ENCODE measurements at places on chromosomes 7 and 10. TPM values are rescaled to one million over a fixed set of nuclear protein-coding genes. Genes with fewer than 3 reads are reported as not detected.
A peak's percentile ranks its signal among the peaks of the same experiment; 100 is the strongest.

DNA sequence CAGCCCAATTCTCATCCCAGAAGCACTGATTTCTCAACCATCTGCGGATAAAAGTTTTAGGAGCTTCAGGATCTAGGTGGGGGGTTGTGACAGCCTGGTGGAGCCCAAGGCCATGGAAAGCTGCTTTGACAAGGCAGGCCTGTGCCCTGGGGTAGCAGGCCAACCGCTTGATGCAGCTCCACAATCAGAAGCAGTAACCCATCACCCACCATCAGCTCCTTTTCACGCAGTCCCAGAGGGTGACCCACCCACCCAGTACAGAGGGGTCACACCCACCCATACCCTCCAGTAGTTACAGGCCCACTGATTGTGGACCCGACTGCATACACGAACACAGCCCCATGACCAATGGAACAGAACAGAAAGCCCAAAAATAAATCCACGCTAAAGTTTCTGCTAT lies 253.9 kb downstream of the AHR start:
- DNase-seq: no peak

- no peak for DNase-seq
Observed at GRCh38 chr10:97549587-97550322, 22.8 kb upstream of the ANKRD2 start.

DNA sequence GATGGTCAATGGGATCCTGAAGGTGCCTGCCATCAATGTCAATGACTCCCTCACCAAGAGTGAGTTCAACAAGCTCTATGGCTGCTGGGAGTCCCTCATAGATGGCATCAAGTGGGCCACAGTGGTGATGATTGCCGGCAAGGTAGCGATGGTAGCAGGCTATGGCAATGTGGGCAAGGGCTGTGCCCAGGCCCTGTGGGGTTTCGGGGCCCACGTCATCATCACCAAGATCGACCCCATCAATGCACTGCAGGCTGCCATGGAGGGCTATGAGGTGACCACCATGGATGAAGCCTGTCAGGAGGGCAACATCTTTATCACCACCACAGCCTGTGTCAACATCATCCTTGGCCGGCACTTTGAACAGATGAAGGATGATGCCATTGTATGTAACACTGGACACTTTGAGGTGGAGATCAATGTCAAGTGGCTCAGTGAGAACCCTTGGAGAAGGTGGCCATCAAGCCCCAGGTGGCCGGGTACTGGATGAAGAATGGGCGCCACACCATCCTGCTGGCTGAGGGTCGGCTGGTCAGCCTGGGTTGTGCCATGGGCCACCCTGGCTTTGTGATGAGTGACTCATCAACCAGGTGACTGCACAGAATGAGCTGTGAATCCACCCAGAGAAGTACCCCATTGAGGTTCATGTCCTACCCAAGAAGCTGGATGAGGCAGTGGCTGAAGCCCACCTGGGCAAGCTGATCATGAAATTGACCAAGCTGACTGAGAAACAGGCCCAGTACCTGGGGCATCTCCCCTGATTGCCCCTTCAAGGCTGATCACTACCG lies 63.0 kb upstream of the ANTXRL start:
- peak; percentile 15 for DNase-seq

The PFKP gene
- 220 TPM for total RNA-seq

GRCh38 chr7:143015084-143015483 lies 11.8 kb downstream of the OR9A2 start:
- no peak for DNase-seq

DNA sequence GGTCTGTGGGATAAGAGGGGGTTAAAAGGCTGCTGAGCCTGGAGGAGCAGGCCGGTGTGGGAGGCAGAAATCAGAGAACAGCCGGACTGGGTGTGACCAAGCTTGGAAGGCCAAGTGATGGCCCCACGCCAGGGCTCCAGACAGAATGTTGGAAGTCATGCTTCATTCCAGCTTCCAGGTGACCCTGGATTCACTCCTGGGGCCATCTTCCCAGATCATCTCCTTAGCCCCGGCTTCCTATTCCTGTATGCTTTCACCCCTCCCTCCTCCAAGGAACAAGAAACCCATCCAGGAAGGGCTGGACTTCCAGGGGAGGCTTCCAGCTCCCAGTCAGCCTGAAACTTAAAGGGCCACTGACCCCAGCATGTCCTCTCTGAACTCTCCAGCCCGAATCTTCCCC lies 1.0 kb downstream of the INMT start:
- DNase-seq: no peak

GRCh38 chr7:26735976-26736600 lies 128.3 kb downstream of the SKAP2 start:
- no peak for DNase-seq

GRCh38 chr10:4429571-4429970 lies 396.4 kb upstream of the AKR1E2 start:
- no peak for DNase-seq

DNA sequence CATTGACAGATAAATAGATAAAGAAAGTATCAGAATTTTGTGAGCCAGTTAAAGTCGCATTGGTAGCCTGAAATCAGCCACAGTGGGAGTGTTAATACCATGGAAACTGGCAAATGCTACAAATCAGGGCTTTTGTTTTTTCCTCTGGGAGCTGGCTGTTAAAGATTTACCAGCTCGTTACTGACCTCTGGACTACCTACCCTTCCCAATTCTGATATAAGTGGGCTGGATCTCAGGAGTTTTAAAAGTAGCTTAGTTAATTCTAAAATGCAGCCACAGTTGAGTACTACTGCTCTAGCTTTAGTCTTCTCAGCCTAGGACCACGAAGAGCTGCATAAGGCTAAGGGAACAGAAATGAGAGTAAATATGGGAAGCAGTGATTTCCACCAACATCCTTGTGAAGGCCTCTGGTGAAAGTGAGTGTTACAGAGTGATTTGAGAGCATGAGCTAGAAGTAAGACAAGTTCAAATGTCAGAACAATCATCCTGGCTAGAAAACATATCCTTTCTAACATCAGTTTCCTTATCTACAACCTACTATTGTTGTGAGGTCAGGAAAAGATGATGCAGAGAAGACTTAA lies 53.2 kb downstream of the A1CF start:
- DNase-seq: no peak

- no peak for DNase-seq
Observed at GRCh38 chr7:455110-455928, 64.3 kb downstream of the PDGFA start.

DNA sequence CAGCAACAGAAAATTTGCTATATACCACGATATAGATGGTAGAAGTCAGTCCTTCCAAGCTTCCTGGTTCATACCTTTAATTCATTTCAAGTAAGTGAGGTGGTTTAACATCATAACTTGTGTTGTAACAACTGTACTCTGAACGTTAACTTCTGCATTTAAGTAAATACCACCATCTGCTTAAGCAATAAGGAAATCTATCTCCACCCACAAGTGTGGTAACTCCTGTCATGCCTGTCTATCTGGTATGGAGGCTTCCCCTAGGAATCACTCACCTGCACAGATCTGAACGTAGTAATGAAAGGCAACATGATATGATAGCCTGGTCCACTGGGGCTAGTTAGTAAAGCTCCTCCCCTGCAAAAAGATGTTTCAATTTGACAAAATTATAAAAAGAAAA lies 2.3 kb downstream of the ERLIN1 start:
- no peak for DNase-seq

The CTAGE8 gene
- 2.2 TPM for total RNA-seq

The PVRIG gene
- 64.8 TPM for total RNA-seq

DNA sequence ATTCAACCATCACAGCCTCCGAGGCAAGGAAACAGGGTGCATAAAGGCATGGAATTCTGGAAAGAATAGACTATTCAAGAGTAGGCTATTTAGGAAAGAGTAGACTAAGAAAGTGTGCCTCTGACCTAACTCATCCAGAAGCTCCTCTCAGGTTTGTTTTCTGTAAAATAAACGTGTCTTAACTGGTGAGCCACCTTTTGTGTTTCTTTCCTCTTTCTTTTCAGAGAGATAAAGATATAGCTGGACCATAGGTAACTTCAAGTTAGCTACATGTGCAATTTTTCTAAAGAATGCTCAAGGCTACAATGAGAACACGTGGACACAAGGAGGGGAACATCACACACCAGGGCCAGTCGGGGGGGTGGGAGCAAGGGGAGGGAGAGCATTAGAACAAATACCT lies 577.0 kb downstream of the TYW1 start:
- DNase-seq: no peak

GRCh38 chr7:44067064-44067951 lies 1.9 kb upstream of the PGAM2 start:
- no peak for DNase-seq

DNA sequence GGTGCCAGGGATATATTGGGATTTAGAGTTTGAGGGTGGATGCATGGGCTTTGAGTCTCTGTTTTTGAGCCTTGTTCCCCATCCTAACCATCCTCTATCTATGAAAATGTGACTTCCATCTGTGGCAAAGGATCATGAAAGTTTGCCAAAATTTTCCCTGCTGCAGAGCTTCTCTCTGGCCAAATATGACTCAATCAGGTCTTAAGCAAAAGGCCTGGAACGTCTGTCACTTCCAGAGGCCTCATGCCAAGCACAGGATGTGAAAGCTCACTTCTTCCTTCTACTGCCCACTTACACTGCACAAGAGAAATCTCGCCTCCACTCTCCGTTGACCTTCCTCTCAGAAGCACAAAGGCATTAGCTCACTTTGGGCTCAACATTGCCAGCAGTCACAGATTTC lies 696.9 kb upstream of the NRP1 start:
- no peak for DNase-seq

DNA sequence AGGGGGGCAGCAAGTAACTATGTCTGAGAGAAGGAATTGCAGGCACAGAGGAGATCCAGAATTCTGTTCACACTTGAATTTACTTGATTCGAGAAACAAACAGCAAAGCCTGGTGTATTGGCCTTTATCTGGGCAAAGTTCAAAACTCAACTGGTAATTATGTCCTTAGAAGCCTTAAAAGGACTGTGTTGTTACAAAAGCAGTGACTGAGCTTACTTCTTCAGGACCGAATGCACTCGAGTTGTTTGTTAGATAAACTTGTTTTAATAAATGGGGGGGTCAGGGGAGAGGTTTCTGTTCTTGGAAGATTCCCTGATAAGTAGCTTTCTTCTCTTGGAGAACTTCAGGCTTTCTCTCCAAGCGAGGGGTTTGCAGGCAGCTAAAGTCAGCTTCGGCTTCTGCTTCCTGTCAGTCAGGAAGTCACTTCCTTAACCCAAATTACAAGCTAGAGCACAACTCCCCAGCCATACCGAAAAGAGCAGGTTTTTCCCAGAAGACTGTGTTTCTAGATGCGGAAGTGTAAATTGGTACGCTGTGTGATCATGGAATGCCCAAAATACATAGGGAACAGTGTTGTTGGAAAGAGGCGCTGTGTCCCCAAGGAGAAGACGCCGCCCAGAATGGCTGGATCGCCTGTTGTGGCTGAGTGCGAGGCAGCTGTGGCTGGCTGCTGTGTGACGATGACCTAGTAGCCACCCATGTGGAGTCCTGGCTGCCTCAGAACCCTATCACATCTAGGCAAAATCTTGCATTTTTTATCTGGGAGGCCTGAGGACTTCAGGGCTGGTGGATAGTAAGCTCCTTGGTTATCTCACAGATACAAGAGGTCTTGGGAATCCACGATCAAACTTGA lies 110.4 kb downstream of the TCF7L2 start:
- no peak for DNase-seq

DNA sequence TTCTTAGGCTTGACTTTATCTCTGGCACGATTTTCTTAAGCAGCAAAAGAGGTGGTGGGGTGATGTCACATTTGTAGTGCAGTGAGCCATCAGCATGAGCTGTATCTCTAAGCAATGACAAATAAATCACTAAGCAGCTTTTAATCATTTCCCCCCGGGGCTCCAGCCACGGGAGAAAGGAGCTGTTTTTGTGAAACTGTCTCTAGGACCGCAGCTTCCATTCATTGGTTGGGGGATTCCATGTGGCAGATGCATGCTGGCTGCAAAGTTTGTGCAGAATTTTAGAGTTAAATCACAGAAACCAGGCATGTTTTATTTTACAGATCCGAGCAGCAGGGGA lies 464 bp downstream of the KIAA1217 start:
- DNase-seq: no peak

DNA sequence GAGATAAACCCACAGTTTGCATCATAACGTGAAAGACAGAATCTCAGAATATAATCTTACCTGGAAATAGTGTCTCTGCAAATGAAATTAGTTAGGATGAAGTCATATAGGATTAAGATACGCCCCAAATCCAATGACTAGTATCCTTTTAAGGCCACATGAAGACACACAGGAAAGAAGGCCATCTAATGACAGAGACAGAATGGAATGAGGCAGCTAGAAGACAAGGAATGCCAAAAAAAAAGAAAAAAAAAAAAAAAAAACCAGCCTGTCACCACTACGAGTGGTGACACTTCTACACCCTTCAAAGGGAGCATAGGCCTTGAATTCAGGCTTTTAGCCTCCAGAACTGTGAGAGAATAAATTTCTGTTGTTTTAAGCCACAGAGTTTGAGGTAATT lies 82.9 kb downstream of the HYCC1 start:
- DNase-seq: no peak
